ENCODE measurements at places on chromosomes 3 and 15.

GRCh38 chr3:69200384-69201068 is 78.1 kb upstream of the LMOD3 start:
- no peak for DNase-seq

DNA sequence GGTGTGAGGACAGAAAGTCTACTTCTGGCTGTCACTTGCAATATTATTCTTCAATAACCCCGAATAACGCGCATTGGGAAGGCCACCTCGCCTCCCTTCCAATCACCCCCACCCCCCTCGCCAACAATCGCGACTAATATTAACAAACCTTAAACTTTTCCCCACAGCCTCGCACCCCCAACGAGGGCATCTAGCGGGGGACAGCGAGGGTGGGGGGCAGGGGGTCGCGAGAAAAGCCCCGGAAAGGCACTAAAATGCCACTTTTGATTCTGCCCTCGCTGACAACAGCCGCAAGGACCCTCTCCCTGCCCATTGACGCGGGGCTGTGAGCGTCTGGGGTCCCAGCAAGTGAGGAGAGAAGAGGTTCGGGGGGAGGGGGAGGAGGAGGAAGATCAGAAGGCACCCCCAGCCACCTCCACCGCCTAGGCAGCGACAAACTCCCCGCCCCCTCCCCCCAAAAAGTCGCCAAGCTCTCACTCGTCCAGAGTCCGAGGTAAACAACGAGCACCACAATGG is 868 bp downstream of the SATB1 start:
- DNase-seq, result no peak

GRCh38 chr15:101122806-101123205 is 129.0 kb downstream of the CHSY1 start:
- no peak for DNase-seq

DNA sequence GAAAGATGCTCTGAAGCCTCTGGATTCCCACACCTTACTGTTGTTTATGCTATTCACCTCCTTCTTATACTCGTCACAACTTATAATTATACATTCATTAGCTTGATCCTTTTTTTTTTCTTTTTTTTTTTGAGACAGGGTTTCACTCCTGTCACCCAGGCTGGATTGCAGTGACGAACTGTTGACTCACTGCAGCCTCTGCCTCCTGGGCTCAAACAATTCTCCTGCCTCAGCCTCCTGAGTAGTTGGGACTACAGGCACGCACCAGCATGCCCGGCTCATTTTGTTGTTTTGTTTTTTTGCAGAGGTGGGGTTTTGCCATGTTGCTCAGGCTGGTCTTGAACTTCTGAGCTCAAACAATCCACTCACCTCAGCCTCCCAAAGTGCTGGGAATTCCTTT is 143.6 kb downstream of the PLCL2 start:
- no peak for DNase-seq

GRCh38 chr3:86890741-86891396 is 100.1 kb downstream of the VGLL3 start:
- DNase-seq, result no peak

DNA sequence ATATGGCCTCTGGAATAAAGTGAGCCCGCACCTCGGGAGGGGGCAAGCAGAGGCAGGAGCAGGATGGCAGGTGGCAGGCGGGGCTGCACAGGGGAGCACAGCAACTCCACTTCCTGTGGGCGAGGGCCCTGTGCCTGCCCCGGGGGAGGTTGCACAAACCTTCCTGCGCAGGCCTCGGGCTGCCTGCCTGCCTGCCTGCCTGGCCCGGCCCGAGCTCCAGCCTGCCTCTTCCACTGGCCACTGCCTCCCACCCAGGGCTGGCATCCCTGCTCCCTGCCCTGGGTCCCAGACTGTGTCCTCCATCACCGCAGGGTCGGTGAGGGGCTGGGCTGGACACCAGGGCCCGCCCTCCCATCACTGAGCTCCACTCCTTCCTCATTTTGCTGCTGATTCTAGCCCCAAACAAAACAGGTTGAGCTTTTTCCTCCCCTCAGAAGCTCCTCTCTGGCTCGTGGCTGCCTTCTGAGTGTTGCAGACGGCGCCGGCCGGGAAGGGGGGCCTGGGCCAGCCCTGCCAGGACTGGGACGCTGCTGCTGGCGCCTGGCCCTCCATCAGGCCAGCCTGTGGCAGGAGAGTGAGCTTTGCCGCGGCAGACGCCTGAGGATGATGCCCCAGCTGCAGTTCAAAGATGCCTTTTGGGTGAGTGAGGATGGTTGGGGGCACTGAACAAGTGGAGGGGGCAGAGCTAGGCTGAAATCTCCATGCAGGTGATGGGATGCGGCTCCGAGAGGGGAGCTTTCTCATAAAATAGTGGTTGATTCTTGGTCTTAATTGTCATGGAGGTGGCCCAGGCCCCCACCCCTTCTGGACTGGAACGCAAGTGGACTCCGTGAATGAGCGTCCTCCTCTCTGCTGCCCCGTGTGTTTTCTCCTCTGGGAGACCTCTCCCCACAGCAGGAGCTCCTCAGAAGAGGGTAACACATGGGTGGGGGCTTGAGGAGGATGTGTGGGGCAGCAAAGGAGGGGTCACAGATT is at the start of gene PSTPIP1:
TSS of gene PSTPIP1 (plus strand) at position 156 of the 975 bp plus-strand sequence. CDS start at position 604, 448 bp downstream.
- DNase-seq, result peak; percentile 70

GRCh38 chr3:195172896-195173295 is 98.1 kb downstream of the XXYLT1 start:
- DNase-seq, result no peak

- DNase-seq, result no peak
These were observed 167.5 kb upstream of the IL12A start for GRCh38 chr3:159821110-159821509.

DNA sequence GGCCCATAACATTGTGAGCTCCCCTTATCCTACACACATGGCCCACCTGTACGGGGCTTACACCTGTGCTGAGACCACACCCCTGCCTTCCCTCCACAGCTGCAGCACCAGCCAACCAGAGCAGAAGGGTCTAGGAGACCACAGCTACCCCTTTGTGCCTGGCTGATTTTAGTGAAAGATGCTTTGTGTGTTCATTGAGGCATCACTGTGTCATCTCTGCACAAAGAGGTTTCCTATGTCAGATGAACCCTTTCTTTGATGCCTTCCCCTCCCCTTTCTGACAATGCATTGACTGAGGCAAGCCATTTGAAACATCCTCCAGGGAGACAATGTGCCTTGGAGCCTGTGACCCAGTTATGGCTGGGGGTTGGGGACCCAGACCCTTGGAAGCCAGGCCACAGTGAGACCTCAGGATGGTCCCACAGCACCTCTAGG is 54.9 kb upstream of the SLC7A14 start:
- DNase-seq, result no peak

DNA sequence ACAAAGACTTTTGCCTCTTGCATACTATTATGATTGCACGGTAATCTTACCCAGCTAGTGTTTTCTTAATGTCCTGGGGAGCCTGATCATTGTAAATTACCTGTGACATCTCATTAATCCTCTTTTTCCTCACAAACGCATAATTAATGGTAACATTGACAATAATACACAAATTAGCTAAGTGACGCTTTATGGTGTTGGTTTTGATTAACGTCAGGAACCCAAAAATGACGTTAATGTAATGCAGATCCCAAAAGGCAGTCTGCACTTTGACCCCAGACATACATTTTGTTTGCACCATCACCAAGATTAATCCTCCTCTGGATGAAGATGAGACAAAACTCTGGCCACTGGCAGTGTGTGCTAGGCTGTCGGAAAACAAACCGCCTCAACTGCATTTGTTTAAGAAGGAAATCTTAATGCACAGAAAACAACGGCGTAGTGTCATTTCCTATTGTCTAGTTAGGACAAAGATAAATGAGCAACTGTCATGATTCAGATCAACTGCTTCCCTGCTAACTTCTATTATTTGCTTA is 83.9 kb upstream of the CDIN1 start:
- DNase-seq, result no peak

- DNase-seq, result no peak
These were observed 27.6 kb downstream of the GNB5 start for GRCh38 chr15:52163321-52164190.

DNA sequence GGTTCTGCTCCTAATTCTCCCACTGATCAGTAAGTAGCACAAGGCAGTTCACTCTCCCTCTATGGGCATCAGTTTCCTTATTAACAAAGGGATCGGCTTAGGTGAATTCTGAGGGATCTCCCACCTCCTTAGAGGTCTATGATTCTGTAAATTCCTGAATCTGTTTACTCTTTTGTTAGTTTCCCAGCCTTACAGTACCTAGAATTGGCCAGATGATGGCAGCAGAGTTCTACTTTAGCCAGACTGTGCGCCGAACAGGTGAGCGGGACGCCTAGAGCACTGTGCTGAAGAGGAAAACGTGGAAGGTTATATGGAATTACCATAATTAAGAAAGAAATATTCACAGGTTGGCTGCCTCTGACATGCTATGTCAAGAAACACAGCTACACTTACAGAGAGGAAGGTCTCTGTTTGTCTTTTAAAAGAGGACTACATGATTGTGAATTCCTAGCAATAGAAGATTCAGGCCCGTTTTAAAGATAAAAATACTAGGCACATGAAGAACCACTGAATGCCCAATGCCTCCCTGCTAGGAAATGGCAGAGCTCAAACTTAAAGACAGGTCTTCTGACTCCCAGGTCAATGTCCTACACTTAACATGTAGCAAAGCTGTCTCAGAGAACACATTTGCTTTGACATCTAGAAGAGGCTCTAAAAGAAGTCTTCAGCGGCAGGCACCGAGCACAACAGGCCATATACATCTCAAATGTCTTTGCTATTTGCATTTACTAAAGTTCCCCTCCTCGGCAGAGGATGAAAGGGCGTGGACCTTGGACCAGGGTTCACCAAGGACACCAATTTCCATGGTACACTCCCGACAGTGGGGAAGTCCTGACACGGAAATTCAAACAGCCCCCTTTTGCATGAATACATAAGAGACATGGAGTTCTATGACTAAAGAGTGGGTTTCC is 259.9 kb downstream of the FGF12 start:
- DNase-seq, result no peak

DNA sequence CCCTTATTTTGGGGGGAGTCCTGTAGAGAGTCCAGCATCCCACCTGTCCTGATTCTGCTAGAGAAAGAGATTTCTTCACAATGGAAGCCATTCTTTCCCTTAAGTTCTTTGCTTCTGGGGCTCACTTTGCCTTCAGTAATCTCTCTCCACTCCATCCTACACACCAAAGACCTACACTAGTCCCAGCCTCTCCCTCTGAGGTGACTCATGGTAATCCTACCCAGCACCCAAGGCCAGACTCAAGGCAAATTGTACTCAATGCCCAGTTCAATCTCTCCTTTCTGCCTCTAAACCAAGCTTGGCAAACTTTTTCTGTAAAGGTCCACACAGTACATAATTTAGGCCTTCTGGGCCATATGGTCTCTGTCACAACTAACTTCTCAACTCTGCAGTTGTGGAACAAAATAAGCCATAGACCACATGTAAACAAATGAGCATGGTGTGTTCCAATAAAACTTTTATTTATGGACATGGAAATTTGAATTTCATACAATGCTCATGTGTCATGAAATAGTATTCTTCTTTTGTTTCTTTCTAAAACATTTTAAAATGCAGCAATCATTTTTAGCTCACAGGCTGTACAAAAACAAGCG is 72.5 kb downstream of the MRPL46 start:
- no peak for DNase-seq

- DNase-seq, result peak; percentile 83
These were observed 203.8 kb downstream of the UACA start for GRCh38 chr15:70559265-70560239.

DNA sequence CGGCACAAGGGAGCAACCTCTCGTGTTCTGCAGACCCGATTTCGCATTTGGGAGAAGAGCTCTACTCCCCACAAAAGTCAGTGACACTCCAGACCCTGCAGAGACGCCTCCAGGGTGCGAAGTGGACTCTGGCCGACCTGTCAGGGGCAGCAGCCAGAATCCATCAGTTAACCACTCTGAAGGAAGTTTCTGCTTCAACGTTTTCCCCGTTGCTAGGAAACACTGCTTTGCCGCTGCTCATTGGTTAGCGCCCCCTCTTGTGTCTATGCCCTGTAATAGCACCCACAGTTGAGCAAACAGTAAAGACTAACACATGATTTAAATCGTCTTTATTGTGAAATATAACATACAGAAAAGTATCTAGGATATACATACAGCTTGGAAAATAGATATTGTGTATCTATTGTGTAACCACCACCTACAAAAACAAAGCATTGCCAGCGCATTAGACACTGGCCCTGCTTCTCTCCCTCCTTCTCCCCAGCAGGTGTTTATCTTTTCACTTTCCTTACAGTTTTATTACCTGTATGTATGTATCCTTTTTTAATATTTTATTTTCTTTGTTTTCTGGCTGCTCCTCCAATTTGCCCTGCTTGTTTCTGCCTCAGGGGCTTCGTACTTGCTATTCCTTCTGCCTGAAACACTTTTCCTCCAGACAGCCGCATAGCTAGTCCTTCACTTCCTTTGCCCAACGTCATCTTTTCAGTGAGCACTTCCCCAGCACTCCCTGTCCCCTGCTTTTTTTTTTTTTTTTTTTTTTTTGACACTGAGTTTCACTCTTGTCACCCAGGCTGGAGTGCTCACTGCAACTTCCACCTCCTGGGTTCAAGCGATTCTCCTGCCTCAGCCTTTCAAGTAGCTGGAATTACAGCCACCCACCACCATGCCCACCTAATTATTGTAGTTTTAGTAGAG is 38.8 kb downstream of the TMEM40 start:
- peak; percentile 45 for DNase-seq

DNA sequence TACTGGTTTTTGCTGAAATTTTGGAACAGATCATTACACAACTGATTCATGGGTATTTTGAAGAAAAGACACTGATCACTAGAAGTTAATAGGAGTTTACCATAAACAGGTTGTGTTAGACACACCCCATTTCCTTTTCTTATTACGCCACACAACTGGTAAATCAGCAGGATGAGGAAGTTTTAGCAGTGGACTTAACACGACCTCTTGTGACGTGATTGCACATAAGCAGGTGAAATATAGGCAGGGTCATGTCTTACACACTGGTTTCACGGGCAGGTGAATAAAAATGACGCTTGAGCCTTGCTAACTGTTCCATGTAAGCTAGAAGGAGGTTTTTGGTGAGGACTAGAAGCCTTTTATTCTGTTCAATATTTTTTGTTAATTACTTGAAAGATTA is 27.1 kb upstream of the TPRG1 start:
- peak; percentile 5 for DNase-seq

- DNase-seq, result no peak
These were observed 3.0 kb downstream of the TSC22D2 start for GRCh38 chr3:150411106-150411460.
